ENCODE measurements at places on chromosomes 7 and 10. TPM values are rescaled to one million over a fixed set of nuclear protein-coding genes. Genes with fewer than 3 reads are reported as not detected.
A peak's percentile ranks its signal among the peaks of the same experiment; 100 is the strongest.

HKDC1 gene
- total RNA-seq = not detected

ESYT2 gene
- total RNA-seq = 41.1 TPM

CD36 gene
- 1,018 TPM for total RNA-seq

SPDYE11 gene
- not detected for total RNA-seq

UCN3 gene
- total RNA-seq = not detected

SFRP5 gene
- 8.7 TPM for total RNA-seq

SFMBT2 gene
- 11.0 TPM for total RNA-seq

HTR5A gene
- total RNA-seq = not detected

BNIP3 gene
- total RNA-seq = 161 TPM

ELFN1 gene
- total RNA-seq = 10.5 TPM

NAT16 gene
- total RNA-seq = not detected

MRM2 gene
- total RNA-seq = 19.9 TPM

CALCR gene
- 0.08 TPM for total RNA-seq

ZPBP gene
- not detected for total RNA-seq

ZNF438 gene
- 13.2 TPM for total RNA-seq

- no peak for DNase-seq
Observed at GRCh38 chr7:93036807-93037206, 81.0 kb downstream of the SAMD9 start.

GRCh38 chr7:96637522-96637921 lies 72.1 kb downstream of the SEM1 start:
- DNase-seq = no peak

GRCh38 chr7:158030566-158030965 lies 557.1 kb downstream of the PTPRN2 start:
- DNase-seq = no peak

DNA sequence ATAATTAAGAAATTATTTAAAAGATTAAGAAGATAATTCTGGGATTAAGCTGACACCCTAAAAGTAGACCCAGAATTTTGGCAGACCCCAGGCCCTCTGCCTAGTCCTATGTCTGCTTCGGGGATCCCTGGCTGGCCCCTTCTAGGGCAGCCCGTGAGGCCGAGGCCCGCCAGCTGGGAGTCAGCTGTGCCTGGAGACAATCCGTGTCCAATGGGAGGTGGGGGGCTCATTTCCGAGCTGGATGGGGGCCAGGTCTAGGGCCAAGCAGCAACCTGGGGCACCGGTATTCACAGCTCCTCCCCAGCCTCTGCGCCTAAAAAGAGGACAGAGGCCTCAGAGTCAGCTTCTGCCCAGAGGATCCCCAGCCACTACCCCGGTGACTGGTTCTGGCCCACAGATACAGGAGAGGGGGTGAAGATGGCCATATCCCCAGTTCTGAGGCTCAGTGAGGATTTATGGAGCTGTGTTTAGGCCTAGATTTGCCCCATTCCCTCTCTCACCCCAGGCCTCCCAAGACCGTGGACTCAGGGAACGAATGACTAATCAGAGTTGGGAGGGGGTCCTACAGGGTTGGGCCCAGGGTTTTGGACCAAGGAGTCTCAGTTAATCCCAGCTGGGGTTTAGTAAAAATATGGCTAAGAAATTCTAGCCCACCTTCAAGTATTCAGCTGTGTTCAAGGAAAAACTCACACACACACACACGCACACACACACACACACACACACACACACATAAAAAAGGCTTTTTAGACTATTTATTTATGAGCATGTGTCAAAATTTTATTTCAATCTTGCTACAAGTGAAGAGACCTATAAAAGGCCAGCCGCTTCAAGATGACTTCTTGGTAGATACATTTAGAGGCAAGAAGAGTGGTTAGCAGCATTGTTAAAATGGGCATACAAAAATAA lies 37.4 kb upstream of the LBX1 start:
- no peak for DNase-seq

- no peak for DNase-seq
Observed at GRCh38 chr7:6502886-6503285, 48.4 kb downstream of the GRID2IP start.

DNA sequence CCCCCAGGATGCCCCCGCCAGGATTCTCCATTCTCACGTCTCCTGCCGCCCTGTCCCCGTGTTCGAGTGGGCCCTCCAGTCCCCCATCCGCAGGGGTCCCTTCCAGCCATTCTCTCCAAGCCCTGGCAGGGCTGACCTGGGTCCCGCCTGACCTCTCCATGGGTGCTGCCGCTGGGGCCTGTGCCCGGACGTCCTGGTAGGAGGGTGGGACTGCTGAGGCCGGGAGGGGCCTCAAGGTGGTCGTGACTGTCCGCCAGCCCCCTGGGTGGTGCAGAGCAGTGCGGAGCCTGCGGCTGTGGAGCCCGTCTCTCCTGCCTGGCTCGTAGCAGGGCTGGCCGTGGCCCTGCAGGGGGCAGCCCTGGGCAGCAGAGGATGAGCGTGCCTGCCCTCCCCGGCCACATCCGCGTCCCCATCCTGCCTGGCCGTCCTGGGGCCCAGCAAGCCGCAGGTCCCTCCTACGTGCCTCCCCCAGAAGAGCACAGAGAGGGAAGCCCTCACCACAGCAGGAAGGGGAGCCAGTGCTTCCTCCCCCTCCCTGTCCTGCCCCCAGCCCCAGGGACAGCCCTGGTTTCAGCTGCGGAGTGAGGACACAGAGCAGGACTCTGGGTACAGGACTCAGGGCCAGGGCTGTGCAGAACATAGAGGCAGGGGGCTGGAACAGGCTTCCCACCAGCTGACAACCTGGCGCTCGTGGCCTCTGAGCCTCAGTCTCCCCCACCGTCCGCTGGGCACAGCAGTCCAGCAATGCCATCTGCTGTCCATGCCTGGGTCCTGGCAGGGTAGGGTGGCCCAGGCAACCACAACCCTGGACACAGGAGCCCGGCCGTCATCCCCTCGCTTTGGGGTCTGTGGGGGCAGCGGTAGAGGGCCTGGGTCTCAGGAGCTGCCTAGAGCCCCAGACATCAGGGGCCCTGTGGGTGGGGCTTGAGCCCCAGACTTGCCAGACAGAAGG lies 1.5 kb upstream of the GRIFIN start:
- DNase-seq = peak; percentile 69

DNA sequence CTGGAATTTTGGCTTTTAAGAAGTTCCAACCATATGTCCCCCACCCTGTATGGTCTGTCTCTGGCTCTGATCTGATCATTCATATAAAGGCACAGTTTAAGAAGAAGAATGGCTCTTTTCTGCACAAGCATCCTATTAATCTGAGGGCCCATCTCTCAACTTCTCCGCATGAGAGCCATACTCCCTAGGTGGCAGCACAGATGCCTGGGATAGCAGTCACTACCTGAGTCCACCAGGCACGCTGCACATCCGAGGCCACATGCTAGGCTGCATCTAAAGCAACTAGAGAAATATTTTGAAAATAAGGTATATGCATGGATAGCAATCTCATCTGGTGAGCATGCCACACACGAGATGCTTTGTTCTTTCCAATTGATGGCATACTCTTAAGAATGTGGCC lies 565.5 kb downstream of the PARD3 start:
- no peak for DNase-seq

DNA sequence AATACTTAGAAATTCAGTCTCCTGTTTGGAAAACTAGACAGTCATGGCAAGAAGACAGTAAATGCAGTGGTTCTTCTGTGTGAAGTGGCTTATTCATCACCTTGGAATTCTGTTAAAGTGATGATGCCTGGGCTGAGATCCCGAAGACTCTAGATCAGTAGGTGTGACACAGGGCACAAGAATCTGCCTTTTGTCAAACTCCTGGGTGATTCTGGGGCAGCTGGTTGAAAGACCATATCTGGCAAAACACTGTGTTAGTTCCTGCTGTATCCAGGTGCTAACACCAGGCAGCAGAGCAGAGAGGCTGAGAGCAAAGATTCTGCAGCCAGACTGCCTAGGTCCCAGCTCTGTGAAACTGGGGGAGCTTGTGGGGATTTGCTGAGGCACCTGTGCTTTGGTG lies 26.5 kb downstream of the MRC1 start:
- no peak for DNase-seq

- no peak for DNase-seq
Observed at GRCh38 chr10:51879238-51879637, 179.8 kb upstream of the CSTF2T start.

DNA sequence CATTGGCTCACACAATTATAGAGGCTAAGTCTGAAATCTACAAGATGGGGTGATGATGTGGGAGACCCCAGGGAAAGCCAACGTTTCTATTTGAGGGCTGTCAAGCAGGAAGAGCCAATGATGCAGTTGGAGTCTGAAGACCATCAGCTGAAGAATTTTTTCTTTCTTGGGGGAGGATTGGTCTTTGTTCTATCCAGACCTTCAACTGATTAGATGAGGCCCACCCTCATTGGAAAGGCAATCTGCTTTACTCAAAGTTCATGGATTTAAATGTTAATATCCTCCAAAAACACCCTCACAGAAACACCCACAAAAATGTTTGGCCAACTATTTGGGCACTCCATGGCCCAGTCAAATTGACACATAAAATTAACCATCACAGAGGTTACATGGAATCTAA lies 44.3 kb upstream of the DNAJC1 start:
- no peak for DNase-seq

- no peak for DNase-seq
Observed at GRCh38 chr7:148474481-148475025, 116.0 kb upstream of the C7orf33 start.

- no peak for DNase-seq
Observed at GRCh38 chr10:2949948-2950354, 117.4 kb upstream of the PFKP start.

DNA sequence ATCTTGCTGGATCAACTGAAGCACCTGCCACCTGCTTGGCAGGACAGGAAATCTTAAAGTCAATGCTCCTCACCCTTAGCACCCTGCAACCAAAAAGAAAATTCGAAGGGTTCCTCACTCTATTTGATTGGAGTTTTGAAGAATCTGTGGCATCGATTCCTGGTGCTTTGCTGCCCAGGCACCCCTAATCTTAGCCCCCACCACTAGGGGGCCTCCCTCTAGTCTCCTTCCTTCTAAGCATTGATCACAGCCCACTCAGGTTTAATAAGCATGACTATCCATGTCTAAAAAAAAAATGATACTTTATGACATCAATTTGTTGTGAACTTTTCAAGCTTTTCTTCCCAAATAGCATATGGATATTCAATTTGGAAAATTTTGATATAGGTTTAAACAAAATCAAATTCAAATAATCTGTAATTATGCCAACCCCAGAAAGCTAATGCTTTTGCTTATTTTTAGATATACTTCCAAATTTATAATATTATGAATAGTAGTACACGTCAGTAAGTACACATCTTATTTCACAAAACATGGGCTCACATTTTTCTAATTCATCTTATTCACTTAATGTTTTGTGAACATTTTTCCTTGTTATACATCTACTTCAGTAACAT lies 45.3 kb downstream of the NRG3 start:
- DNase-seq = no peak

GRCh38 chr10:95334805-95335144 lies 44.0 kb upstream of the PDLIM1 start:
- DNase-seq = no peak

DNA sequence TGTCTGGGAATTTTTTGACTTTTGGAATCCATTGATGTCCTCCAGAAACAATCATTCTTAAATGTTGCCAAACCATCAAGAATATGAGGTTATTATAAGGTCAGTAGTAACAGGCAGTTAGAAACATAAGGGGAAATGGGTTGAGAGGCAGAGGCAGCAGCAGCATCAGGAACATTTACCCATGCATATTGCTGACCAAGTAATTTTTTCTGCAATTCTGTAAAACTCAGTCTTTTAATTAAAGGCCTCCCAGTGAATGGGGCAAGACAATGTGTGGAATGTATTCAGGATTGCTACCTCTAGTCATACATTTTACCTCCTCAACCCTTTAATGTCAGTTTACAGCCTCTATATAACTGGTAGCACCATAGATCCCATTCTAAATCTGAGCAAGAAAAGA lies 66.5 kb upstream of the SKAP2 start:
- no peak for DNase-seq
